ENCODE measurements at places on chromosomes 1 and 21.

GRCh38 chr1:231584117-231584516, 42.5 kb upstream of the DISC1 start:
- no peak for DNase-seq

- DNase-seq, result no peak
Observed at GRCh38 chr1:167566766-167567165, 13.2 kb upstream of the CREG1 start.

- no peak for DNase-seq
Observed at GRCh38 chr1:36585569-36586548, 103.1 kb upstream of the CSF3R start.

GRCh38 chr1:200908191-200908868, 13.6 kb downstream of the INAVA start:
- no peak for DNase-seq

GRCh38 chr1:226784081-226785049, 45.3 kb upstream of the ITPKB start:
- no peak for DNase-seq

GRCh38 chr21:20023193-20023592, 975.0 kb upstream of the NCAM2 start:
- DNase-seq, result no peak

DNA sequence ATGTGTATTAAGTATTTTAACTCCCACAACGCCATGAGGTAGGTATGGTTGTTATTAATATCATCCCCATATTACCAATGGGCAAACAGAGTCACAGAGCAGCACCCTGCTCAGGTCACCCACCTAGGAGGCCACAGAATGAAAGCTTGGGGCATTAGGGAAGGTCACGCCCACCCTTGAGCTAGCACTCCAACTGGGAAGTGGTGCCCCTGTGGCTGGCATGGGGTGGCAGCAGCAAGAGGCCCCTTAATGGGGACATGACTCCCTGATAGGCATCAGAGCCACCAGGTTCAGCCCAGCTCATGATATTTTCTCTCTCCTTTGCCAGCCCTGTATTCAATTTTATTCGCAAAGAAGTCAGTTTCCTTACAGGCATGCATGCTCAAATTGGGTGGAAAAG, 90.6 kb downstream of the DMRTB1 start:
- DNase-seq, result no peak

DNA sequence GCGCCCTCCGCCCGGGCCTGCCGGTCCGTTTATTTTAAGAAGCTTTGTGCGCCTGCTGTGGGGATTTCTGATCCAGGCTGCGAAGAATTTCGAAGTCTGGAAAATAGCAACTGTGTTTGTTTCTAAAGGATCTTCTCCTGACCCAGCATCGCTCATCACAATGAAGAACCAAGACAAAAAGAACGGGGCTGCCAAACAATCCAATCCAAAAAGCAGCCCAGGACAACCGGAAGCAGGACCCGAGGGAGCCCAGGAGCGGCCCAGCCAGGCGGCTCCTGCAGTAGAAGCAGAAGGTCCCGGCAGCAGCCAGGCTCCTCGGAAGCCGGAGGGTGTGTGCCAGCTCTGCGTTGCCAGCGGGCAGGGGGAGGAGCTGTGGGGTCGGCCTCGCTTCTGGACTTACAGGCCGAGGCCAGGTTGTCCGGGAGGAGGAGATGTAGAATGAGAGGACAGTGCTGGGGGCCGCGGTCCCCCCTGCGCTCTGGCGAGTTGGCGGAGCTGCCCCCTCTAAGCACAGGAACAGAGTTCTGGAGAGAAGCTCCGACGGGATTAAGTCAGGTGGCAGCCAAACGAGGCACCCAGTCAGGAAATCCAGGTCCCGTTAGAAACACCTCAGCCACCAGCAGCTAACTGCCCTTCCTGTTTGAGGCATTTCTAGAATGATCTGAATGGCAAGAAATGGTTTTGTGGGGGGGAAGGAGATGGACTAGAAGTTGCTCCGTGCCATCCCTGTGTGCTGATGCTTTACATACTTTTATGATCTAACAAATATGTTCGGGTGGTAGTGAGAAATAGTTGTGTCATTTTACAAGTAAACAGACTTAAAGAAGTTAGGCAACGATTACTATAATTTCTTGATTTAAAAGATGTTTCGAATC, 948 bp downstream of the TXLNA start:
- no peak for DNase-seq

- DNase-seq, result no peak
Observed at GRCh38 chr1:223248001-223248769, 105.1 kb upstream of the TLR5 start.

DNA sequence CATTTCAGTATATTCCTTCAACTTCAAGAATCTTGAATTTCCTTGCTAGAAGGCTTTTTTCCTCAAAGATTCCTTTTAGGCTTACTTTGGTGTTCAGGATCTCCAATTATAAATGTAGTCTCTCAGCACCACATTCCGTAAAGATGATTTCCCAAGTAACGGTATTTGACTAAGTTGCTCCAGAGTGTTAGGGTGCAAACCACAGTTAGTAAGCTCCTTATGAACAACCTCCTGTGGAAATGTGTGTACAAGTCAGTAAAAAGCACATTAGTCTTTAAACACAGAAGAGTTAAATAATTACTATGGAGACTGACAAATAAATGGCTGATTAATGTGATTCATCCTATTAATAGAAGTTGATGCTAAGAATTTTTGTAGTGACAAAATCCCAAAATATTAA, 10.3 kb downstream of the DONSON start:
- no peak for DNase-seq

GRCh38 chr1:212951947-212952640, 1.8 kb downstream of the VASH2 start:
- no peak for DNase-seq

Data from AG09319 (cell line).